ENCODE measurements at places on chromosomes 2 and 18.
A peak's percentile ranks its signal among the peaks of the same experiment; 100 is the strongest.

DNA sequence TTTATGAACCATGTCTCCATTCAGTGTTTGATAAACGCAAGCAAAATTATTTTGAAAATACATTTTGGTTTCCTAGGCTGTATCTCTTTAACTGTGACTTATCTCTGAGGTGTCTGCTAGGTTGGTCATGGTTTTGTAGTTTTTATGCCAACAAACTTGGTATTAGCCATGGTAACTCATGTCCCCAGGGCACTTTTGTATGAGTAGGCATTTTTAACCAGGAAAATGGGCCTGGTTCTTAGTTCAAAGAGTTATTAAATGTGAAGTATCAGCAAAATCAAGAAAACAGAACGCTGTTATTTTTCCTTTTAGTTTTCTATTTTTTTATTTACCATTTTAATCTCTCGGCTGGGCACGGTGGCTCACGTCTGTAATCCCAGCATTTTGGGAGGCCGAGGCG lies 179.3 kb upstream of the LHCGR start:
- DNase-seq: no peak

DNA sequence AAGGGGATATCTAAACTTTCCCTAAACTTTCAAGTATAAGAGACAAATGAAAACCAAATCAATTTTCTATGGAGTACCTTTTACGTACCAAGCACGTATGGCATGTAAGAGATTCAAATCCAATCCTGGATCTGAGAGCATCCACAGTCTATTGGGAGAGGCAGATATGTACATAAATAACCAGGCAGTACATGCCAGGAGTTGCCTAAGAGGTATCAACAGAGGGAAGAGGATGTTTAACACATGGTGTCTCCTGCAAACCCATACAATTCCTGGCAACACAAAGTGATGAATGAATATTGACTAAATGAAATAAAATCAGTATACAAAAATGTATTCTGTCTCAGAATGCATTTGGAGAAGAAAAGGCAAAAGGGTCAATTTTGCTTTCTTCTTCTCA lies 116.6 kb downstream of the PIGN start:
- no peak for DNase-seq

DNA sequence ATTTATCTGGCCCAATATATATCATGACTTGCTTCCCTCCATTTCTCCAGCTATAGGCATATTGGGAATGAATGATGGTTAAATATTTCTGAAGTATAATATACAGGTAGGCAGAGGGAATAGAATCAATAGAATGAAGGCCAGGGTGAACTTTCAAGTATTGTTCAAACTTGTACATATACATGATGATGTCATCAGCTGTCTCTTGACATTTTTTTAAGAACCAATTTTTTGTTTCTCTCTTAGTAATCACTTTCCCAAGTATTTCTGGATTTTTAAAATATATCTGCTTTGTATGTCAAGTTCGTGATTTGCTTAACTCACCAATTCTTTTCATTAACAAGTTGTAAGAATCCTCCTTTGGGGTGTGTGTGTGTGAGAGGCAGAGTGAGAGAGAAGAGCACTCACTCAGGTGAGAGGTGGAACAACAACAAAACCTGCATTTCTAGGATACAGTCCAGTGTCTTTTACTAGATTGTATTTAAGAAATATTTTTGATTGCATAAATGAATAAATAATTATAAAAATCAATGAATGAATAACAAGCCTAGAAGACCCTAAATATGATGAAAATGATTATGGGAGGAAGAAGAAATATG lies 1239.1 kb downstream of the LRP1B start:
- no peak for DNase-seq

GRCh38 chr2:237581751-237582746 lies 8.5 kb downstream of the RAB17 start:
- no peak for DNase-seq

- no peak for DNase-seq
Observed at GRCh38 chr2:1237783-1238182, 175.5 kb upstream of the TPO start.

DNA sequence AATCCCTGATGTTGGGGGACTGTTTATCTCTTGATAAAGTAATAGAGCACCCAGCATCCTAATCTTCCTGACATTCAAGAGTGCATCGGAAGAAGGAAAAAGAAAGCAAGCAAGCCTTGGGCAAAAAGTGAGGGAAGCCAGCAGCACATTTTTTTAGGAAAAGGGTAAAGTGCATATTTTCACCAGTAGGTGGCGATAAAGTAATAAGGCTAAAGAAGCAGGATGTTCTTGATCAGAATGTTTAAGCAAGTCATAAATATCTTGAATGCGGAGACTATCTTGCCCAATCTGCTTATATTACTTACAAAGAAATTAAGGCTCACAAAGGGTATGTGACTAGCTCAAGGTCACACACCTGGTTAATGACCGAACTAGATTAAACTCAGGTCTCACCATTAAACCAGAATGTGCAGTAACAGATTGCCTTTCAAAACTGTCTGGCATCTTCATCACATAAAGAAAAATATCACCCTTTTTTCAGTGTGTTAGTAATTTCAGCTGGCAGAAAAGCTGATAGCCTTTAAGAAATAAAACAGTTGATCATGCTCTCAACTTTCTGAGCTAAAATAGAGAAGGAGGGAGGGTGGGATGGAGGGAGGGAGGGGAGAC lies 83.8 kb downstream of the VIT start:
- peak; percentile 48 for DNase-seq

DNA sequence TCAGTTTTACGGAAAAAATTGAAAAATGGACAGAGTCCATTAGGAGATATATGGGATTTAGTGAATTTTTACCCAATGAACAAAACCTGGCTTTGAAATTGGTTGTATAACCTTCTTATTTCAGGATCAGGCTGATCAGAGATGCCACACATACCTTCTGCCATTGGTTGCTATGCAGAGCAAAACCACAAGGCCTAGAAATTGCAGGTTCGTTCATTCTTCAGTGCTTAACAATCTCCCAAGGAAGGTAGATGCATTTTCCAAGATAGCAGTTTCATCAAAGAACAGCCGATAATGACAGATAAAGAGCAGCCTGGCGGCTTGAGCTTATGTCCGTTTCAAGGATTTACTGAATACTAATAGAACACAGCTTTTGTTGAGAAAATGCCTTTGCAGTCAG lies 868.8 kb downstream of the EPHA4 start:
- DNase-seq: no peak

GRCh38 chr2:2663401-2664036 lies 332.4 kb upstream of the MYT1L start:
- no peak for DNase-seq

DNA sequence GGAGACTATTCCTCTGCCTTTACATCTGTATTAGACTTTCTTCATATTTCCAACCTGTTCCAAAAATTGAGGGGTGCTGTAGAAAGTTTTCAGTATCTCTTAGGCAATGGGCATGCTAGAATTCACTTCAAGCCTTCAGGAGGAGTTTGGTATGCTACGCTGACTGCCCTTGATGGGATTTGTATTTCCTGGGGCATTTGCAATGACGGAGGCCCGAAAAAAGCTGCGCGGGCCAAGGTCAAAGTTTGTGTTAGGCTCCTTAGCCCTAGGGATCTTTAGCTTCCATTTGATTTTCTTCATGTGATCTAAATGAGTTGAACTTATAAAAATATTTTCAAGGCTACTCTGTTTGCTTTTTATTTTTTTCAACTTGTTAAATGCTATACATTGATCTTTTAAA lies 5.1 kb downstream of the CPS1 start:
- DNase-seq: no peak

GRCh38 chr2:112140205-112140802 lies 2.1 kb downstream of the FBLN7 start:
- DNase-seq: no peak

GRCh38 chr2:95079199-95079683 lies 42.4 kb downstream of the MRPS5 start:
- no peak for DNase-seq

DNA sequence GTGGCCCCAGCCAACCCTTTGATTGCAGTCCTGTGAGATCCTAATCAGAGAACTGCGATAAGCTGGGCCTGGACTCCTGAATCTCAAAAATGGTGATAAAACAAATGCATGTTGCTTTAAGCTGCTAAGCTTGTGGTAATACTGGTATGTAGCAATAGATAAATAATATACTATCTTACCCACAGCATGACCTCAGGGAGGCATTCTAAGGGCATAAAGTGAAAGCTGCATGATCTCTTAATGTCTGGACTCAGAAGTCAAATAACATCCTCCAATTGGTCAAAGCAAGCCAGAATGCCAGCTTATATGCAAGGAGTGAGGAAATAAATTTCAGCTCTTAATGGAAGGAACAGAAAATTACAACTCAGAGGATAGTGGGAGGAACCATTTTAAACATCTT lies 246.1 kb downstream of the FSIP2 start:
- DNase-seq: no peak

- no peak for DNase-seq
Observed at GRCh38 chr2:101609433-101609832, 88.1 kb upstream of the MAP4K4 start.

GRCh38 chr2:68156419-68156818 lies 1.3 kb upstream of the PNO1 start:
- DNase-seq: no peak

DNA sequence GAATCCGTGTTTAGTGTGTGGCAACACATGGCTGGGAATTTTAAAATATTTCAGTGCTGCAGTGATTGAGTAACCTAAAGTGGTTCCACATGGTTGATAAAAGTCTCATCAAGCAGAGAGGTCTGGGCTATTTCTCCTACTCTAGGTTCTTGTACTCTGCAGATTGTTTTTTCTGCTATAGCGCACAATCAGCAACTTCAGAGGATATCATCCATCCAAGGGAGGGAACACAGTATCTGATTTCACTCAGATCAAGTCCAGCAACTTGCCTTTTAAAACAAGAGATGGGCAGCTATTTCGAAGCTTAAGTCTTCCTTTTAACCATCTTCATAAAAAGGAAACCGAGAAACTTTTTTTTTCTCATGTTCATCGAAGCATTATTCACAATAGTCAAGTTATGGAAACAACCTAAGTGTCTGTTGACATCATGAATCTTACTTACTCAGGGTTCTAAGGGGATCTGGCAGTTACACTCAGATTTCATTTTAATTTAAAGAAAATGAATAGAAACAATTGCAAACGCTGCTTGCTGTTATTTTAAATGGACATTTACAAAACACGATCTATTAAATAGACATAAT lies 172.7 kb upstream of the TRIB2 start:
- no peak for DNase-seq

GRCh38 chr2:190062053-190062452 lies 476 bp downstream of the MSTN start:
- no peak for DNase-seq

DNA sequence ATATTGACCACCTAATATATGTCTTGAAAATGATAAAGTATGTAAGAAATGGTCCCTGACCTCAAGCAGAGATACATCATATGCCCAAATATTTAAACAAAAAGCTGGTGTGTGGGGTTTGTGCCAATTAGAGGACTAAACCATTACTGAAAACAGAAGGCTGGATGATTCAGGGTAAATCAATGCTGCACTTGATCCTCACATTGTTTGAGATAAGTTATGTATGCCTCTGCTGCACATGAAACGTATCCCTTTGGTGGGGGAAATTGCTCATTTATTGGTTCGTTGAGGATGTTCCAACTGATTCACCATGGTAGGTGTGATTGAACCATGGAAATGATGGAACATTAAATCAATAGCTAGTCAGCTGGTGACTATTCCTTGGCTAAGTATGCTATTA lies 24.7 kb upstream of the DARS1 start:
- DNase-seq: no peak

All from CD4-positive, alpha-beta memory T cell (primary cell).